NCI-H1417 treated with DMSO at 0.1 percent for 48 hours (cell line): ENCODE measurements at places on chromosomes 12 and 14.

- DNase-seq: no peak
Measured at GRCh38 chr12:112964915-112965314, 13.4 kb upstream of the OAS2 start.

DNA sequence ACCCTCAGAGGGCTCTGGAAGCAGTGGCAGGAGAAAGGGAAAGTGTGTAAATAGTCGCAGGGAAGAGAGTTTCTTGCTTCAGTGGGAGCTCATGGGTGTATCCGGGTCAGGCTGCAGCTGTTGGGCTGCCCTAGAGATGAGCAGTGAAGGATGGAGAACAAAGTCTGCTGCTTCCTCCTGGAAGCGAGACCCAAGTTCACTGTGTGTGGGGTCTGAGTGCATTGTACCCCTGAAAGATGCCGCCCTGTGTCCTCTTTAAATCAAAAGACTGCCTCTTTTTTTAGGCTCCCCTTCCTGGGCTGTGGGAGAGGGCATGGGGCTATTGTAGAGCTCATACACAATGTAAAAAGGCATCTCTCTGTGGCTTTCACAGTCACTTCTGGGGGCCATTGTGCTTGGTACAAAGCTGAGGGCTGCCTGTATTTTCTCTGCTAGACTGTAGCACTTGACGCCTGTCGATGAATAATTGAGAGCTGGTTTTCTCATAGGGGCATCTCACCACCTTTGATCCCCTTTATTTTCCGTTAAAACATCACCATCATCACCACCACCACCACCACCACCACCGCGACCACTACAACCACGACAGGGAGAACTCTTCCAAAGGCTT, 16.7 kb downstream of the CHST11 start:
- DNase-seq: no peak

DNA sequence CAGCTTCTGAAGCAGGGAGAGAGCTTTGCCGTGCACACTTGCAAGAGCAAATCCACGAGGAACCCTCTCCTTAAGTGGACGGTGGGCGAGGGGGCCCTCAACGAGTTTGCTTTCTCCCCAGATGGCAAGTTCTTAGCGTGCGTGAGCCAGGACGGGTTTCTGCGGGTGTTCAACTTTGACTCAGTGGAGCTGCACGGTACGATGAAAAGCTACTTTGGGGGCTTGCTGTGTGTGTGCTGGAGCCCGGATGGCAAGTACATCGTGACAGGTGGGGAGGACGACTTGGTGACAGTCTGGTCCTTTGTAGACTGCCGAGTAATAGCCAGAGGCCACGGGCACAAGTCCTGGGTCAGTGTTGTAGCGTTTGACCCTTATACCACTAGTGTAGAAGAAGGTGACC, 69.0 kb downstream of the WDR20 start:
- no peak for DNase-seq

GRCh38 chr12:118946256-118946655, 35.1 kb upstream of the SRRM4 start:
- DNase-seq: no peak

DNA sequence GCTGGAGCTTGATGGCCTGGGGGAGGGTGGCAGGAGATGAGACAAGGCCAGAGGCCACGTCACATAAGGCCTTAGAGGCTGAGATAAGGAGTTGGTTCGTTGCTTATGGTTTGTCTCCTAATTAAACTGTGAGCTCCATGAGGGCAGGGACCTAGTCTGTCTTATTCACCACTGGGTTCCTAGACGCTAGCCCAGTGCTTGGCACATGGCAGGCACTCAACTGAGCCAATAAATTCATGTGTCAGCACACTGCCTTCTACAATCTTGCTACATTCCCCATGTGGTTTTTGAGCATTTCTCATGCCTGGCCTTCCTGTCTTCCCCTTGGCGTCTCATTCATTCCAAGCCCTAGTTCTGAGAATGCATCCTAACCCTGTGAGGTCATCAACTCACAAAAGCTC, 92.5 kb upstream of the MED13L start:
- no peak for DNase-seq

DNA sequence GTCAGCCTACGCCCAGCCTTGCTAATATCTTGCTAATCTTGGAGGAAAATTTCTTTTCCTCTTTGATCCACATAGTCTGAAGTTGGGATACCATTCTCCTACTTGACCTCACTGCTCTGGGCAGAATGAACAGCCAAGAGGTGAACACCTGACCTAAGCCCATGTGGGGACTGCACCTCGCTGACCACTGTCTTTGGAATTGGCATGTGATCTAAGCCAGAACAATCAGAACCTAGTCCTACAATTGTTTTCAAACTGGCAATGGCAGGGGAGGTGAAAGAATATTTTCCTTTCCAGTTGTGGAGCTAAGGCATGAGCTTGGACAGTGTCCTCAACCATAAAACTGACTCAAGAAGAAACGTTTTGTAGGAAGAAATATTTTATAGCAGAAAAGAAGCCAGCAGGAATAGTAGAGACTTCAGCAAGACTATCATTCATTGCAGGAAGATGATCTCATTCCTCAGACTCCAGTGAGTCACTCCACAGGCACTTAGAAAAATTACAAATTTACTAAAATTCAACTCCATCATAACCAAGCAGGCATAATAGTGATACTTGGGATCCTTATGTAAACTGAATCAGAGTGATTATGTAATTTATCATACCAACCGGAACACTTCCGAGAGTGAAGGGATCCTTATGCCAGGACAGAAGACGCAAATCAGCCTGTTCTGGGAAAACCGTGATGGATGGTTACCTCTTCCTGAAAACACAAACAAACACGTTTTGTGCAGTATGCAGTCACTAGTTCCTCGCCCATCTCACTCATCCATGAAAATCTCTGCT, 14.7 kb downstream of the PTPRO start:
- no peak for DNase-seq
